ENCODE measurements at places on chromosomes 3 and 15.

GRCh38 chr15:75314552-75315290 is 21.1 kb upstream of the COMMD4 start:
- no peaks in the 10 kb centered on the region for H3K4me1 ChIP-seq
- H3K4me3 ChIP-seq, result no peak overlapping the region
- no peak for DNase-seq
- no peak overlapping the region for H3K27ac ChIP-seq

GRCh38 chr3:128321418-128321817 is 145.3 kb downstream of the DNAJB8 start:
- H3K27me3 ChIP-seq, result no peaks in the 10 kb centered on the region
- no peak overlapping the region for H3K27ac ChIP-seq
- no peak overlapping the region for H3K4me3 ChIP-seq
- H3K4me1 ChIP-seq, result peaks cover 19% of the 10 kb centered on the region
- no peaks in the 10 kb centered on the region for H3K36me3 ChIP-seq

DNA sequence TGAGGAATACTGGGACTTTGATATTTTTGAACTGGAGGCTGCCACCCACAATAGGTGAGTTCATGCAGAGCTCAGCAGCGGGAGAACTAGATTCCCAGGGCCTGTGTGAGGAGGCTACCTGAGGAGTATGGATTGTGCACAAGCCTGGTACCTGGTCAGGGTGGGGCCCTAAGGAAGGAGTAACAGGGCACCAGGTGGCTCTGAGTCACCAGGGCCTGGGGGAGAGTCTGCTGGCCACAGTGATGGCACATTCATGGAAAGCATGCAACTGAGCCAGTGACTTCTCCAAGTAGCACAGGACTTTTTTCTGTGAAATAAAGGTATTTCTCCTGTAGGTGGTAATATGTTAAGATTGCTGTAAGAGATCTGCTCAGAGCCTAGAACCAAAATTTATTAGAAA is 134.4 kb downstream of the PDE8A start:
- H3K4me3 ChIP-seq, result no peak overlapping the region

- DNase-seq, result no peak
- peaks cover 3% of the 10 kb centered on the region for H3K36me3 ChIP-seq
- no peaks in the 10 kb centered on the region for H3K4me1 ChIP-seq
- H3K27ac ChIP-seq, result no peak overlapping the region
- H3K27me3 ChIP-seq, result no peaks in the 10 kb centered on the region
- H3K4me3 ChIP-seq, result no peak overlapping the region
These were observed 202.9 kb downstream of the VPS13C start for GRCh38 chr15:61857169-61857829.

DNA sequence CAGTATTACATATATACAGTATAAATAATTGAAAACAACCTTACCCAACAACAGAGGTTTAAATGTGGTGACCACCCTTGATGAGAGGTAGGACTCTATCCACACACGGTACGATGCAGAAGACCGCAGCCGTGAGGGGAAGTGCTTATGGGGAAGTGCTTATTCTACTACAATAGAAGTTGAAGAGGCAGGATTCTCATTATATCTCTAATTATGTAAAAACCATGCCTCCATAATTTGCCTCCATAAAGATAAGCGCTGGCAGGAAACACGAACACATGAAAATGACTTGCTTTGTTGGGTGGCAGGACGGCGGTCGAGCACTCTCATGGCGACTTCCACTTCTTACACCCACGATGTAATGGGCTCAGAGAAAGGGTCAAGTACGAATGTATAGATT is 7.2 kb upstream of the MUC13 start:
- no peaks in the 10 kb centered on the region for H3K4me1 ChIP-seq
- H3K27me3 ChIP-seq, result no peaks in the 10 kb centered on the region
- H3K36me3 ChIP-seq, result no peaks in the 10 kb centered on the region
- no peak overlapping the region for H3K27ac ChIP-seq
- no peak for DNase-seq

- peaks cover 7% of the 10 kb centered on the region for H3K36me3 ChIP-seq
- no peak for DNase-seq
- H3K4me3 ChIP-seq, result no peak overlapping the region
- H3K27me3 ChIP-seq, result no peaks in the 10 kb centered on the region
- no peak overlapping the region for H3K27ac ChIP-seq
These were observed 189.0 kb upstream of the MCTP2 start for GRCh38 chr15:94042180-94042928.

GRCh38 chr3:43284171-43284570 is 2.2 kb upstream of the SNRK start:
- H3K36me3 ChIP-seq, result no peaks in the 10 kb centered on the region
- no peak overlapping the region for H3K4me3 ChIP-seq
- DNase-seq, result no peak

GRCh38 chr3:136979684-136980083 is 21.9 kb downstream of the IL20RB start:
- no peak overlapping the region for H3K27ac ChIP-seq
- H3K27me3 ChIP-seq, result no peaks in the 10 kb centered on the region
- peaks cover 3% of the 10 kb centered on the region for H3K36me3 ChIP-seq
- H3K4me3 ChIP-seq, result no peak overlapping the region
